ENCODE measurements at places on chromosomes 11 and 22.

DNA sequence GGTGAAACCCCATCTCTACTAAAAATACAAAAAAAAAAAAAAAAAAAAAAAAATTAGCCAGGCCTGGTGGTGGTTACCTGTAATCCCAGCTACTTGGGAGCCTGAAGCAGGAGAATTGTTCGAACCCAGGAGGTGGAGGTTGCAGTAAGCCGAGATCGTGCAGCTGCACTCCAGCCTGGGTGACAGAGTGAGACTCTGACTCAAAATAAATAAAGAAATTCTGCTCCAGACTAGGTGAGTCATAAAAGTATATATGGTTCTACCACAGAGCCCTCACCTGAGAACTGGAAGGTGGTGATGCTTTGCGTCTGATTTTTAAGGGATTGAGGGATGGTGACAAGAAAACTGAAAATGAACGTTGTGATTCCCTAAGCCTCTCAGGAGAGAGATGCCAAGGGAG lies 58.4 kb downstream of the NTM start:
- no peak for DNase-seq

GRCh38 chr11:131309776-131310175 lies 60.6 kb upstream of the NTM start:
- no peak for DNase-seq

GRCh38 chr11:110366291-110366690 lies 63.5 kb upstream of the FDX1 start:
- DNase-seq, result no peak

DNA sequence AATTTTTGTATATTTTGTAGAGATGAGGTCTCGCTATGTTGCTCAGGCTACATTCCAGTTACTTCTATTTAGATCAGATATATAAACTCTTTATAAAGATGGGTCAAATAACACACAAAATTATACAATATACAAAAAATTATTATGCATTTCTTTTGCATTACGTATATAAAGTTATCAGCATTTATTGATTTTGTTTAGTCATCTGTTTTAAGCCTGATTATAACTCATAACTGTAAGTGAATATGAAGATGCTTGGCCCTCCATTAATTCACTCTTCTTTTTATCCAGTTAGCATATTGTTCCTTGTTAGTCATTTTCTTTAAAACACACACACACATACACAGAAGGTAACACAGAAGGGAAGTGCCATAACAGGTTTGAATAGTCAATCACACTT lies 14.5 kb downstream of the AQP11 start:
- DNase-seq, result no peak

DNA sequence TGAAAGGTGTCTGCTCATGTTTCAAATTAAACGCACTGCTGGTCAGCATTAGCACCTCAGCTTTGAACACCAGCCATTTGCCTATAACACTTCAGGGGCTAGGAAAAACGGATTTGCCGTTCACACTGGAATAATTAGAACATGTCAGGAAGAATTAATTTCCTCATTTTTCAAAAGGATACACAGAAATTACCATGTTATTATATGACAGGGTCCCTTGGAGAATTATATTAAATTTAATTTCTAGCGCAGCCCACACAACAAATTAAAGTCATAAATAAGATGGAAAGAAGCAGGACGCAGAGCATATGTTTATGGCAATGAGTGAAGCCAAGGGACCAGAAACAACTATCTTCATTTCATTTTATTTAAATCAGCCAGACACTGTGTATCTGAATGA lies 83.8 kb upstream of the SOX6 start:
- DNase-seq, result no peak

DNA sequence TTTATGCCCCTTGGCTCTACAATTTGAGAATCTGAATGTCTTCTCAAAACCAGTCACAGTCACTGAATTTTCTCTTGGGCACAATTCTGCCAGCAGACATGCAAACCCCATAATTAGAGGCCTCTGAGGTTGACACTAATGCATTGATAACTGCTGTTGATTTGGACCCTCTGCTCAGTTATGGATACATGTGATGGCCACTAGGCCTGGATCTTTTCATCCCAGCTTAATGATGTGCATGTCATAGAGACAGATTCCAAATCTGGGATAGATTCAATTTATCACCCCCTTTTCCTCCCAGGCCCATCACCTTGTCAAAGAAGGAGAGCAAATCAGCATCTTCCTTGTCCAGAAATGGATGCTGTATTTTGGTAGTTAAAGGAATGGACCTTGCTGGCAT lies 92.2 kb downstream of the C11orf91 start:
- no peak for DNase-seq

GRCh38 chr11:89184021-89184420 lies 6.3 kb downstream of the TYR start:
- DNase-seq, result no peak

DNA sequence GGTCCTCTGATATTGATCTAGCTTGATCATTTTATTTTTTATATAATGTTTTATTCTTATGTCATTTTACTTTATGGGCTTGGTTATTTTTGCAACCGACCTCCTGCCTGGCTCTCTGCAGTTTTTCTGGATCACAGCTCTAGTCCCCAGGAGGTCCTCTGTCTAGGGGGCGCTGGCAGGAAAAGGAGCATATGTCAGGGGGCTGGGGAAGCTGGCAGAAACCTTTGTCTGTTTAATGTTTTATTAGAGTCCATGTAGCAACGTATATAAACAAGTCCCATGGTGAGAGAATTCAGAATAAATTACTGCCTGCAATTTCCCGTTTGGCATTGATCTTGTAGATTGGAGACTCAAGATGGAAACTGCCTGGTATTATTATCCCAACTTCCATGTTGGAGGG lies 133.5 kb upstream of the ZBED5 start:
- DNase-seq, result no peak

GRCh38 chr11:35812828-35813227 lies 131.0 kb upstream of the LDLRAD3 start:
- no peak for DNase-seq

GRCh38 chr11:115170133-115170815 lies 333.9 kb downstream of the CADM1 start:
- DNase-seq, result no peak

- DNase-seq, result no peak
These were observed 58.5 kb upstream of the PARVA start for GRCh38 chr11:12318791-12319438.

DNA sequence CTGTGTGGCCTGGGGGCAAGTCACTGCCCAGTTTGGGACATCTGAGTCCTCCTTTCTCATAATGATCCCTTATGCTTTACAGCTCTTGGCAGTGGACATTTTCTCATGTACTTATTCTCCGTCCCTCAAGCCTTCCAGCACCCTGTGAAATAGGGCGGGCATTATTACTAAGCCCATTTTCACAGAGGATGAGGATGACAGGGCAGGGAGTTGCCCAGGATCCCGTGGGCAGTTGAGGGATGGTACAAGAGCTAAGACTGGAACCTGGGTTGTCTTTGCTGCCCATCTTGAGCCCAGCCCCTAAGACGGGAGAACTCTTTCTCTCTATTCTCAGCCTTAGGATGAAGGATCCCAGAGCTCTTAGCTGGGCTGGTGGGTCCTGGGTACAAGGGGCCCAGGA lies 11.2 kb downstream of the CD82 start:
- DNase-seq, result no peak

- no peak for DNase-seq
These were observed 278 bp downstream of the ROM1 start for GRCh38 chr11:62613291-62613778.

DNA sequence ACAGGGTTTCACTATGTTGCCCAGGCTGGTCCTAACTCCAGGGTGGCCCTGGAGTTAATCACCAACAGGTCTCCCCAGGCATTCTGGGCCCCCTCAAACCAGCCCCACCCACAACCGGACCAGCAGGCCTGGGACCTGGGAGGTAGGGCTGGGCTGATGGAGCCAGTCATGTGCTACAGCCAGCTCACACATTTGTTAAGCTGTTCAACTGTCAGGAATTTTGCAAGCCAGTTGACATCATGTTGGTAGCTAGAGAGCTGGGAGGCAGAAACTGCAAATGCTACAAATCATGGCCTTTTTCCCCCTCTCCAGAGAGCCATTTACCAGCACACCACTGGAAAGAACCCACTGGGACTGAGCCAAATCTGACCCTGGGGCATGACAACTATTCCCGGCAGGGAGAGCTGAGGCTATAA lies 6.8 kb downstream of the ARHGAP1 start:
- DNase-seq, result no peak

DNA sequence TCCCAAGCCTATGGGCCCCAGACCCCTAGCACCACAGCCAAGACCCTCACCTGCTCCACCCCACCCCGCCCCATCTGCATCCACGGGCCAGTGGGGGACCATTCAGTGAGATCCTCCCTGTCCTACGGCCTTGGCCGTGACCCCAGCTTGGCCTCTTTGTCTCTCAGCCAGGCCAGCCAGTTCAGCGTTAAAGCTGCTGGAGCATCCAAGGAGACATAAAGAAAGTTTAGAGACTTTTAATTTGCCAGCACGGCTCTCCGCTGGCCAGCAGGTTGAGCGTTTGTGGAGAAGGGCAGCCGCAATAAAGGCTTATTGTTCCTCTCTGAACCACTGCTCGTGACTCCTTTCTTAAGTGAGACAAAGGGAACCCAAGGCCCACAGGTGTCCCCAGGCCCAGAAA lies 49.3 kb upstream of the LMO1 start:
- DNase-seq, result peak; percentile 14

GRCh38 chr11:10349806-10350205 lies 44.9 kb downstream of the ADM start:
- DNase-seq, result no peak

DNA sequence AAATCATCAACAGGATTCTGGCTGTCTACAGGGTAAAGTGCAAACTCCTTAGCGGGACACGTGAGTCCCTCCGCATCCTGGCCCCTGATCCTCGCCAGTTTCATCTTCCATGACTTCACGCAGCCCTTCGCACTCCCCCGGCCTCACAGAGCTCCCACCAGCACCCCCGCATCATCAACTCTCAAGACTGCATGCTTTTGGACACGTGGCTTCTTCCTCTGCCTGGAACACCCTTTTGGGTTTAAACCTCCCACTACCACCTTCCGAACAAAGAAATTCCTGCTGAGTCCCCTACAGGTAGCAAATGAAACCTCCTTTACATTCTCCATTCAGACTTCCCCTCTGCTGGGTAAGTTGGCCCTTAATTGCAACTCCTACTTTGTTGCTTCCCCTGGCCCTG lies 12.6 kb upstream of the EIF3M start:
- DNase-seq, result no peak

GRCh38 chr11:75103380-75104026 lies 6.8 kb upstream of the OR2AT4 start:
- no peak for DNase-seq

GRCh38 chr22:46171940-46172339 lies 21.6 kb downstream of the PPARA start:
- peak; percentile 69 for DNase-seq

- DNase-seq, result no peak
These were observed 35.1 kb downstream of the CSF2RB start for GRCh38 chr22:36948273-36949225.

- DNase-seq, result no peak
These were observed 172.4 kb downstream of the CASP12 start for GRCh38 chr11:104725796-104726408.

DNA sequence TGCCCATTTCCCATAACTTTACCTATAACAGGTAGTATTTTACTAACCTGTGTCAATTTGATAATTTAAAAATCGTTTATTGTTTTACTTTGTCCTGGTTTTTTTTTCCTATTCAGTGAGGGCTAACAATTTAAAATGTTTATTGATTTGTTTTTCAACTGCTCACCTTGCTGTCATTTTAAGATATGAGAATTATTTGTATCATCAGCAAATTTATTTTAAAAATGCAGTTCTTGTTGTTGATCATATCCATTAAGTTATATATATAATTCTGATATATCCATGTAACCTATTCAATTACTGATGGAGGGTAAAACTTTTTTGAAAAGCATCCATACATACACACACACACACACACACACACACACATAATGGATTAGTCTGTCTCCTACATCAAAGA lies 24.8 kb downstream of the RRAS2 start:
- no peak for DNase-seq

DNA sequence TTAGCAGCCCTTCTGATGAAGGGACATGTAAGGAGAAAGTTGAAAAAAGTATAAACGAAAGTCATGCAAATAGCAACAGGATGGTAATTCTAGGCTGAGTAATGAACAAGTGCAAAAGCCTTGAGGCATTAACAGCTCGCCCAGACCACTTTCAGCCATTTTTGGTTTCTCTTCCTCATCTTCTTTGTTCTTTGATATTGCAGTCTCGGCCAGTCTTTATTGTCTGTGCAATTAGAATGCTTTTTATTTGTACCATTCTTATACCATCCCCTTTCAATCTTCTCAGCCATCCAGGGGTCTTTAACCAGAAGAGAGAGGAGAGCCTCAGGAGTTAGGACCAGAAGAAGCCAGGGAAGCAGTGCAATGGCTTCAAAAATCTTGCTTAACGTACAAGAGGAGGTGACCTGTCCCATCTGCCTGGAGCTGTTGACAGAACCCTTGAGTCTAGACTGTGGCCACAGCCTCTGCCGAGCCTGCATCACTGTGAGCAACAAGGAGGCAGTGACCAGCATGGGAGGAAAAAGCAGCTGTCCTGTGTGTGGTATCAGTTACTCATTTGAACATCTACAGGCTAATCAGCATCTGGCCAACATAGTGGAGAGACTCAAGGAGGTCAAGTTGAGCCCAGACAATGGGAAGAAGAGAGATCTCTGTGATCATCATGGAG lies 7.3 kb downstream of the TRIM34 start:
- no peak for DNase-seq

DNA sequence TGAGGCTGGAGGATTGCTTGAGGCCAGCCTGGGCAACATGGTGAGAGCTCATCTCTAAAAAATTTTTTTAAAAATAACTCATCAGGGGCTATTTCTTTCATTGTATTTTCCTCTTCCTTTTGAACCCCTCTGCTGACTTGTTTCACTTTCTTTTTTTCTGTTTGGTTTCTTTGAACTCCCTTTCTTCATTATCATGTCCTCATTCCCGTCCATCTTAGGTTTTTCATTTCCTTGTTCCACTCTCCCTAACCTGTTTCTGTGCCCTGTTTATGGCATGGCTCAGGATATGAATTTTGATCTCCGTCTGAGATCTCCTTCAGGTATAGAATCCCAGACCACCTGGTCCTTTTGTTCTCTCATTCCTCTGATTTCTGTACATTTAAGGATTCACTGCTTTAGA lies 12.5 kb downstream of the MARK2 start:
- DNase-seq, result no peak

- no peak for DNase-seq
These were observed 8.4 kb downstream of the MSANTD2 start for GRCh38 chr11:124791626-124792341.

DNA sequence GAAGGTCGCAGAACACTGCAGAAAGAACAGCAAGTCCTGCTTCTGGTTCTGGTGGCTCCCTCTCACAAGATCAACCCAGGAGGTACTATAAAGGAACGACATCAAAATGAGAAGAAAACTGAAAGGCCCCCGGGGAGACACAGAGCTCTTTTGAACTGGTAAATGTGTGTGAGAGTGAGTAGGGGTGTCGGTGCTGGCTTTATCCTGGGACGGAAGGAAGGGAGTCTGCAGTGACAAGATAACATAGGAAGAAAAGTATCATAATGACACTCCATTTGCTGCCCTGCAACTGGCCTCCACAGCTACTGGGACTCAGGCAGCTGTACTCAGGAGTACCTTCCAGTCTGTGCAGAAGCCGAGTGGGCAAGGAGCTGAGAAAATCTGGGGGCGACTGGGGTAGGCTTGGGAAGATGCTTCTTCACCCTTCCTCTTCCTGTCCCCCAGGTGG lies 60.9 kb downstream of the ENTHD1 start:
- no peak for DNase-seq

- DNase-seq, result no peak
These were observed 10.5 kb downstream of the ARHGEF17 start for GRCh38 chr11:73318501-73319011.

- peak; percentile 78 for DNase-seq
These were observed 10.2 kb upstream of the BIRC3 start for GRCh38 chr11:102306817-102307726.
